ENCODE measurements at places on chromosomes 2 and 18.

- DNase-seq: no peak
These were observed 139.5 kb downstream of the MBP start for GRCh38 chr18:76993085-76993382.

- no peak for DNase-seq
These were observed 250.4 kb upstream of the STON1 start for GRCh38 chr2:48279344-48280090.

DNA sequence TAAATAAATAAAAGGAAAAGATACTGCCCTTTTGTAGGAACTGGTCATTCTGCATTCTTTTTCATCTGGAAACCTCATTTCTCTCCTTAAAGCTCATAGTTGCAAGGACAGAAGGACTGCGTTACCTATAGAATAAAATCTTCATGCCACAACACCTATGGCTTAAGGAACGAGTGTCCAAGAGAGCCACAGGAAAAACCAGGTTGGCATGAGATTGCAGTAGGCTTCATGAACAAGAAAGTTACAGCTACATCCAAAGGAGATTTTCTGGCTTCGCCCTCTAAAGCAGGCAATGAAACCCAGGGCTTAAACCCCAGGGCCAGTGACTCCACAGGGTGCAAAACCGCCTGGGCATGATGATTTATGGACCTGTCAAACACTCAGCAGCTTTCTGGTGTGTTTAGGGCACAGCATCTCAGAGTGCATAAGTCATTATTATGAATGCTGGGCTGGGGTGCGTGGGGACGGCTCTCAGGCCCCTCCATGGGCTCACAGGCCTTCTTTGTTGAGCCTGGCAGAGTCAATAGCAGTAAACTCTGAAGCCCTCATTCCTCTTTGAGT lies 30.7 kb upstream of the PIEZO2 start:
- DNase-seq: no peak

DNA sequence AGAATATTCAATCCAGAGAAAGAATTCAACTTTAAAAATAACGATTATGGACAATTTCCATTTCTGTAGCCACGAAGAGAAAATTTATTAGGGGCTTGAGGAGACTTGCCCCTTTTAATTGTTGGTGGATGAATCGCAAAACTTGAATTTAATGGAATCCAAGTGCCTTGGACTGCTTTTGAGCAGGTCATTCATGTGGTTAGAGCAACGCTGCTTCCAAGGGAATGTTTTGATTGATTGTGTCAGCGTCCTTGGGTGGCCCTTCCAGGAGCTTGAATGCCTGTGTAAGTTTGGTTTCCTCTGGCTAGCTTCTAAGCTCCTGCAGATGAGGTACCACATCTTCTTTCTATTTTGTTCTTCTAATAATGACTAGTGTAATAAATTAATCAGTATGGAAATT lies 213.4 kb downstream of the LTBP1 start:
- no peak for DNase-seq

DNA sequence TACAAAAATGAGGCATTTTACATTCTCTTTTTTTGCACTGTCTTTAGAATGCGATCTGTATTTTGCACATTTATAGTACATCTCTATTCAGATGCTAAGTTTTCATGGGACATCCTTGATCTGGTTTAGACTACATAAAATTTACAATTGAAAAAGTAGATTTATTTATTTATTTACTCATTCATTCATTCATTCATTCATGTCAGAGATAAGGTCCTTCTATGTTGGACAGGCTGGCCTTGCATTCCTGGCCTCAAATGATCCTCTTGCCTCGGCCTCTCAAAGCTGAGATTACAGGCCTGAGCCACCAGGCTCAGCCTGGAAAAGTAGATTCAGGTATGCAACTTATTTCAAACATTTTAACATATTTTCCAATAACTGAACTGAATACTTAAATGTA lies 16.0 kb upstream of the DCTN1 start:
- DNase-seq: no peak

- DNase-seq: no peak
These were observed 44.0 kb downstream of the SGPP2 start for GRCh38 chr2:222468346-222468745.

DNA sequence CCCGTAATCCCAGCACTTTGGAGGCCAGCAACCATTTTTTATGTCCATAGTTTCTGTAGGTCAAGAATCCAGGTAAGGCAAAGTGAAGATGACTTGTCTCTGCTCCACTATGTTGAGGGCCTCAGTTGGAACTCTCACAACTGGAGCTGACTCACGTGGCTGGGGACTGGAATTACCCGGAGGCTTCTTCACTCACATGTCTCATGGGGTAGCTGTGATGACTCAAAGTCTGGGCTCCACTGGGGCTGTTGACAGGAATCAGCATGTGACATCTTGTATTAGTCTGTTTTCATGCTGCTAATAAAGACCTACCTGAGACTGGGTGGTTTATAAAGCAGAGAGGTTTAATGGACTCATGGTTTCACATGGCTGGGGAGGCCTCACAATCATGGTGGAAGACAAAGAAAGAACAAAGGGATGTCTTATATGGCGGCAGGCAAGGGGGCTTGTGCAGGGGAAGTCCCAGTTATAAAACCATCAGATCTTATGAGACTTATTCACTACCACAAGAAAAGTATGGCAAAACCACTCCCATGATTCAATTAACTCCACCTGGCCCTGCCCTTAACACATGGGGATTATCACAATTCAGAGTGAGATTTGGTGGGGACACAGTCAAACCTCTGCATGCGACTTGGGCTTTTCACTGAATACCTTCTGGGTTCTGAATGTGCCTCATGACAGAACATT lies 7.8 kb upstream of the PPP1R1C start:
- DNase-seq: peak; percentile 96

DNA sequence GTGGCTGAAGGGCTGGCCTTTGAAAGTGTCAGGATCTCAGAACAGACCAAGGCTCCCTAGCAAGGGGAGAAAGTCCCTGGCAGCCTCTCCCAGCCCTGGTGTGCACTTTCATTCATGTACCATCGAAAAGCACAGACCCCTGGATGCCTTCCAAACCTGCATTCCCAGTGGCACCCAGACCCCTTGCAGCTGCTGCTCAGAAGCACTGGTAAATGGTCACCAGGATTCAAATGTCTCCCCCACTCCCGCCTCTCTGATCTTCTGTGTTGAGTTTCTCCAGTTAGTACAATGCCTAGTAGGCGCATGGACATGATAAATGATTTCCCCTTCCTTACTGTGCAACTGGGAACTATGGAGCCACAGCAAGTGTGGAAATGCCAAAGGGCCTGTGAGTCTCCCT lies 180.0 kb downstream of the GLI2 start:
- no peak for DNase-seq

GRCh38 chr18:38695559-38696280 lies 1130.1 kb upstream of the CELF4 start:
- DNase-seq: no peak

- DNase-seq: peak; percentile 61
These were observed 5.4 kb upstream of the TDRD15 start for GRCh38 chr2:21118302-21118920.

DNA sequence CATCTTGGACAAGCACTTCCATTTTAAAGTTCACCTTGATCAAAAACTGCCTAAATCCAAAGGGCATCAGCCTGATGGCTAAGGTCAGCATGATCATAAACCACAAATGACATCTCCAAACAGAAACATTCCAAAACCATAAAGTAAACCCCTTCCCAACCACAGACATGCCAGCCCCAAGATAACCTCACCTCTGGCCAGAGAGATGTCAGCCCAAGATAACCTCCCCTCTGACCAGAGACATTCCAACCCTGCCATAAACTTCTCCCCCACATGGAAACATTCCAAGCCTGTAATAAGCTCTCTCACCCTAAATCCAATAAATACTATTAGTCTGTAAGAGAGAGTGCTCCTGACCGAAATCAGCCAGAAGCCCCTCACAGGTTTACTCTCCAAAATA lies 18.6 kb upstream of the MARCO start:
- no peak for DNase-seq

- no peak for DNase-seq
These were observed 37.5 kb downstream of the DDX18 start for GRCh38 chr2:117851969-117852368.

- DNase-seq: no peak
These were observed 85.3 kb downstream of the CAPN13 start for GRCh38 chr2:30721668-30722647.

DNA sequence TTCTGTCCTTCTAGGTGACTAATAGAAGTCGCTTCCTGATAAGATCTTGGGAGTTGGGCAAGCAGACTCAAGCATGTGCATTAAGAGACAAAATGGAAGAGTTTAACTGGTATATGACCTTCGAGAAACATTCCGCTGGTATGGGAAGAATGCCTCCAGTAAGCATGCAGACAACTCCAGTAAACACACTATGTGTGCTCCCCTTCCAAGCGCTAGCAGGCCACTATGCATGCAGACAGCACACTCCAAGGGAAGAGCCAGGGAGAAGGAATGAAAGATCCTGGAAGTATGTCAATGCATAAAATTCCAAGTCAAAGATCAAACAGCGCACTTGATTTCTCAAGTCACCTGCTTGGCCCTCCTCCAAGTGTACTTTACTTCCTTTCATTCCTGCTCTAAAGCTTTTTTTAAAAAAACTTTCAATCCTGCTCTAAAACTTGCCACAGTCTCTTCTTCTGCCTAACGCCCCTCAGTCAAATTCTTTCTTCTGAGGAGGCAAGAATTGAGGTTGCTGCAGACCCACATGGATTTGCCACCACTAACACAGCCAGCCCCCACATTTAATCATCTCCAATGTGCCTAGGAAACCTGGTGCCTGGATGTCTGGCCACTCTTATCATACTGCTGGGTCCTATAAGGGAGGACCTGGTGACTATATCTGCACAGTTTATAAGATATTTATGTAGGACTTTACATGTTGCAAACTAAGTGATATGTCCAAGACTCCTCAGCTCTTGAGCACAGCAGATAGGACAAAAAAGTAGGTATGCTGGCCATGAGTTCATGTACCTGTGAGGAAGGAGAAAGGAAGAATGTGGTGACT lies 239.8 kb downstream of the PDE11A start:
- DNase-seq: peak; percentile 54

- DNase-seq: no peak
These were observed 825.8 kb downstream of the DCC start for GRCh38 chr18:53165770-53166169.

DNA sequence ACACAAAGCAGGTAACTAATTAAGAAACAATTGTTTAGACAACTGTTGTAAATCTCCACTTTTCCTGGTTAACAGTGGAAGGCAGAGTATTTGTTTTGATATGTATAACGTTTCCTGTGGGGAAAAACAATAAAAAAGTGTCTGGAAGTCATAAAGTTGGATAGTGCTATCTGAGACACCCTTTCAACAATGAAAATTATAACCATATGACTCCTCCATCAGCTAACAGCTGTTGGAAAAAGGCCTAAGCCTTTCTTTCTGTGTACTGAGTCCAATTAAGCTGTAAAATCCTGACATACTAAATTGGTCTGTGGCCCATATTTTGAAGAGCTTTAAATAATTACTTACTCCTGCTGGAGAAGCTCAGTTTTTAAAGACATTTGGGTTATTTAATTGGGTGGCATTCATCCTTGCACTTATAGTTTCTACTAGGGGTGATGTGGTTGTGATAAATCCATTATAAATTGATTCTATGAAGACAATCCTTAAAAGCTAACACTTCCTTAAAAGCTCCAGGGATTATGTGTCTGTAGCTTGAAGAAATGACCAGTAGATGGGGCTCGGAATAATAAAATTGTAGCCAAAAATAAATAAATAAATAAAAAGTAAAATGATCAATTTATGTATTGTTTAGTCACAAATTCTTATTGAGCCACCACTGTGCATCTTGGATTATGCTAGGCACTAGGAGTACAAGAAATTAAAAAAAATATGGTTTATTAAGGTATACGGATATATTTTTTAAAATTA lies 698.1 kb upstream of the NXPH2 start:
- no peak for DNase-seq

GRCh38 chr2:133821107-133821760 lies 253.0 kb upstream of the NCKAP5 start:
- DNase-seq: no peak

GRCh38 chr2:196130039-196130825 lies 41.1 kb downstream of the STK17B start:
- no peak for DNase-seq

- DNase-seq: no peak
These were observed 23.6 kb downstream of the ASAP2 start for GRCh38 chr2:9230051-9230802.

DNA sequence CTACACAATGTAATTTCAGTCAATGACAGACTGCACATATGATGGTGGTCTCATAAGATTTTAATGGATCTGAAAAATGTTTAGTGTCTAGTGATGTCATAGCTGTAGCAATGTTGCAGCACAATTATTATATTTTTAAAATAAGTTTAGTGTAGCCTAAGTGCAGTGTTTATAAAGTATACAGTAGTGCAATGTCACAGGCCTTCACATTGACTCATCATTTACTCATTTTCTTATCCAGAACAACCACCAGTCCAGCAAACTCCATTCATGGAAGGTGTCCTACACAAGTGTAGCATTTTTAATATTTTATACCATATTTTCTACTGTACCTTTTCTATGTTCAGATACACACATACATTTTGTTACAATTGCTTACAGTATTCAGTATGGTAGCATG lies 663.1 kb downstream of the ERBB4 start:
- no peak for DNase-seq

DNA sequence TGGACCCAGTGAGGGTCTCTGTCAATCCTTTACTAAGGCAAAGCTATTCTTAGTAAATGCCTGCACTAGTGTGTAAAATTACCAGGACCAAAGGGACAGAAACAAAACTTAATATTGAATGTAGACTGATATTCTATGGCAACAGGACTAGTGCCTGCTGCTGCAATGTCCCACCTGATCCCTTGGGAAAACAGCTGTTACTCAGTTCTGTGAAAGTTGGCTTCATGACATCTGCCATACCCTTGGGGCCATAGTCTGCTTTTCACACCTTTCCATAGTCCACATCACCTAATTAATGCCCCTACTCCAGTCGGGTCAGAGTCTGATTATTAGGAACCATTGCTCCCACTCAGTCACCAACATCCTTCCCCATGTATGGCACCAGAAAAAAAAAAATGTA lies 14.5 kb downstream of the DNAJC27 start:
- no peak for DNase-seq

GRCh38 chr2:121144111-121144510 lies 140.9 kb downstream of the TFCP2L1 start:
- no peak for DNase-seq
